ENCODE measurements at places on chromosomes 13 and 19. TPM values are rescaled to one million over a fixed set of nuclear protein-coding genes. Genes with fewer than 3 reads are reported as not detected.
A peak's percentile ranks its signal among the peaks of the same experiment; 100 is the strongest.

GRCh38 chr19:58336820-58337219 is 10.0 kb downstream of the ZSCAN22 start:
- DNase-seq = no peak
- peaks cover 8% of the 10 kb centered on the region for H3K4me1 ChIP-seq
- peaks cover 25% of the 10 kb centered on the region for H3K36me3 ChIP-seq

The PSG7 gene
- total RNA-seq = not detected

DNA sequence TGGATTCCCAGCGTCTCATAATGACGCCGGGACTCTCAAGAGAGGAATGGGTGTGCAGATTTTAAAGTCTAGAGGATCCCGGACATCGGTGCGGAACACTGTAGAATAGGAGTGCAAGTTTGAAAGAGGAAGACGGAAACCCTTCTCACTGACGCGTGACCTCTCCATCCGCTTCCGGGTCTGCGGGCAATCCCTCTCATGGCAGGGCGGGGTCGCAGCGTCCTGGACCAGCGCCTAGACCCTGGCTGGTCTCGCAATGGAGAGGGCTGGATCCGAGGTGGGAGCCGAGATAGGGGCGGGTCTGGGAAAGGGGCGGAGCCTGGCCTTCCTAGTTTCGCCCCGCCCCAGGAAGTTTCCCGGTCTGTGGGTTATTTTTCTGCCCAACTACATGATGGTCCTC is 4.6 kb upstream of the ZNF845 start:
- DNase-seq = peak; percentile 37
- H3K36me3 ChIP-seq = peaks cover 27% of the 10 kb centered on the region
- peaks cover 24% of the 10 kb centered on the region for H3K27me3 ChIP-seq
- peak overlapping the region; percentile 59 for H3K27ac ChIP-seq

The ZNF787 gene
- total RNA-seq = 34.2 TPM

GRCh38 chr19:18861235-18861634 is 29.5 kb downstream of the UPF1 start:
- H3K4me1 ChIP-seq = no peaks in the 10 kb centered on the region
- no peak for DNase-seq
- H3K27ac ChIP-seq = no peak overlapping the region
- H3K36me3 ChIP-seq = peaks cover 15% of the 10 kb centered on the region
- H3K4me3 ChIP-seq = no peak overlapping the region

The KIR2DL1 gene
- not detected for total RNA-seq

The SHISA2 gene
- 0.26 TPM for total RNA-seq

DNA sequence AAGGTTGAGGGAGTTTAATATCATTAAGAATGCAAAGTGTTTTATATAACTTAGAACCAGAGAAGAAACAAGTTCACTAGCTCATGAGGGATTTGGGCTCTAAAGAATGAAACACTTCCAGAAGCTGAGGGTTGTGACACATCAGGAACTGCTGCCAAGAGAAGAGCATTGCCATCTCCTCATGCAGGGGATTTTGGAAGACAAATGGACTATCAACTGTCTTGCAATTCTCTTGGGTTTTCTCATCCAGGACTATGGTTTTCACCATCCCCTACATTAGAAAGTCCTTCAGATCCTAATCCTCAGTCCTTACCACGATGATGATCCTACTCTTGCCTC is 59.7 kb upstream of the KL start:
- DNase-seq = no peak
- no peak overlapping the region for H3K27ac ChIP-seq

GRCh38 chr13:20882206-20882605 is 20.3 kb downstream of the XPO4 start:
- no peak for DNase-seq
- no peak overlapping the region for H3K4me3 ChIP-seq
- peaks cover 29% of the 10 kb centered on the region for H3K36me3 ChIP-seq
- peaks cover 31% of the 10 kb centered on the region for H3K4me1 ChIP-seq
